NCI-H1436 (cell line): ENCODE measurements at places on chromosomes 6 and 20.
A peak's percentile ranks its signal among the peaks of the same experiment; 100 is the strongest.

GRCh38 chr20:3550837-3551236 lies 80.0 kb downstream of the ATRN start:
- DNase-seq: no peak

- DNase-seq: no peak
Measured at GRCh38 chr6:54737247-54737646, 109.3 kb upstream of the FAM83B start.

- DNase-seq: no peak
Measured at GRCh38 chr6:79676785-79677736, 45.9 kb downstream of the SH3BGRL2 start.

- DNase-seq: no peak
Measured at GRCh38 chr6:4560221-4561077, 215.8 kb upstream of the CDYL start.

DNA sequence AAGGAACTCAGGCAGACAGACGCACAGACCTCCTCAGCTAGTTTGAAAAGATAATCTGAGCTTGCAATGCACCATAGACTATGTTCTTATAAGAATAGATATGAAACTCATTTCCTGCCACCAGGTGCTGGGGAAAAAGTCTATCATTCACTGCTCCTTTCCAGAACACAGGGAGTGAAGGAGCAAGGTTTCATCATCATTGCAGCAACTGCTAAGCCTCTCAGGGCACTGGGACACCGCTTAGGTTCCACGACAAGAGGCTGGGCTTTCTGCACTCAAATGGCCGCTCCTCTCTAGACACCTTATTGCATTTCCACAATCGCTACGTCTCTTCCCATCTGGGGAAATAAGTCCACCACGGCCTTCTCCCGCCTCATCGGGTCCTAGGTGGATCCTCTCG lies 418.5 kb upstream of the JARID2 start:
- DNase-seq: no peak

GRCh38 chr6:100296810-100297544 lies 167.7 kb downstream of the SIM1 start:
- peak; percentile 26 for DNase-seq
